ENCODE measurements at places on chromosomes 16 and 17. TPM values are rescaled to one million over a fixed set of nuclear protein-coding genes. Genes with fewer than 3 reads are reported as not detected.

The NME1 gene
- polyA plus RNA-seq = 175 TPM

The OR3A2 gene
- polyA plus RNA-seq = not detected

The ZNF423 gene
- polyA plus RNA-seq = 10.3 TPM

The SYCE1L gene
- polyA plus RNA-seq = 4.1 TPM

The TEPSIN gene
- 19.3 TPM for polyA plus RNA-seq

The WNK4 gene
- 0.67 TPM for polyA plus RNA-seq

The BEAN1 gene
- 0.64 TPM for polyA plus RNA-seq

The CTRB2 gene
- polyA plus RNA-seq = 0.34 TPM

The HS3ST3B1 gene
- 0.85 TPM for polyA plus RNA-seq
